Nucleus accumbens (tissue), 56 donors: ENCODE measurements at places on chromosomes 12 and 14.

DNA sequence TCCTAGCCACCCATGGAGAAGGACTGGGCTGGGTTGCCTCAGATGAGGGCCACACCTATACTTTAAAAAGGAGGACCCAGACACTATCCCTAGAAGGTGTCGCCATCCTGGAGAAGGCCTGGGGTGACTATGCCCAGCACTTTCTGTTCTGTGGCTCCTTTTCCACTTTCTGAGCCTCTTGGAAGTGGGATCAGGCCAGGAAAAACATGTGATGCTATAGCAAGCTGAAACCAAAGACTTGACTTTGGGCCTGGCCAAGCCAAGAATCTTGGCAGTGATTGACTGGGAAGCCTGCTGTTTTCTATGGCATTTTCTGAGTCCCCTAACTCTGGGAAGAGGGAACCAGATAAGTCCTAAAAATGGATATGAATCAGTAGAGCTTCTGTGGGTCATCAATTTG, 332.3 kb downstream of the ZFP36L1 start:
- DNase-seq, result no peak

- no peak for DNase-seq
Observed at GRCh38 chr12:93743229-93743998, 66.2 kb downstream of the CRADD start.

DNA sequence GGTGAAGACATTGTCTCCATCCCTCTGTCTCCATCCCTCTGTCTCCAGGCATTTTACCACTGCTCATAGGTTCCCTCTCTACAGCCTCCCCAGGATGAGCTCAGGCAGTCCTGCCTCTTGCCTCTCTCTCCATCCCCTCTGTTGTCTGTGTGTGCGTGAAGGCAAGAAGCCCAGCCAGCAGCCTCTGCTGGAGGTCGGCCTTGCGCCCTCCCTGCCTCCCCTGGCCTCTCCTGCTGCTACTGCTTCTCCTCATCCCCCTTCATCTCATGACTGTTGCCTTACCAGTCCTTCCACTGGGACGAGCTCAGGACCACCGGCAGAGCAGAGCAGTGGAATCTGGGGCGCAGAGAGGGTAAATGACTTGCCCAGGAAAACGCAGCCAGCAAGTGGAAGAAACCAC, 3.2 kb downstream of the KRT80 start:
- no peak for DNase-seq

DNA sequence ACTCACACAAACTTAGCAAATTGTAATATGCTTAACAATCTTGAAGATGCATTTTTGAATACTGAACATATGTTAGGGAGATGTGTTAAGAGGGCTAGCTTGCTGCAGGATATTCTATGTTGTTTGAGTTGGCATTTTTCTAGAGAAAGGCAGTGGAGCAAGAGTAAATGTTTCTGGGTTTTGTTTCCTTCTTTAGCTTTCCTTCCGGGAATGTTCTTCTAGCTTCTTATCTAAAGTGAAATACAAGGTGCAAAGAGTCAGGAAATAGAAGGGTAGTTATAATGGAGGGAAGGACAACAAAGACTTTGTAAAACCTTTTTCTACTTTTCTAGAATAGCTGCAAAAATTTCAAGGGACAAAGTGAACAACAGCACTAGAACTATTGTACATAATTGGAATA, 77.6 kb upstream of the KCNH3 start:
- DNase-seq, result no peak

- no peak for DNase-seq
Observed at GRCh38 chr14:79992407-79993198, 218.7 kb downstream of the DIO2 start.

DNA sequence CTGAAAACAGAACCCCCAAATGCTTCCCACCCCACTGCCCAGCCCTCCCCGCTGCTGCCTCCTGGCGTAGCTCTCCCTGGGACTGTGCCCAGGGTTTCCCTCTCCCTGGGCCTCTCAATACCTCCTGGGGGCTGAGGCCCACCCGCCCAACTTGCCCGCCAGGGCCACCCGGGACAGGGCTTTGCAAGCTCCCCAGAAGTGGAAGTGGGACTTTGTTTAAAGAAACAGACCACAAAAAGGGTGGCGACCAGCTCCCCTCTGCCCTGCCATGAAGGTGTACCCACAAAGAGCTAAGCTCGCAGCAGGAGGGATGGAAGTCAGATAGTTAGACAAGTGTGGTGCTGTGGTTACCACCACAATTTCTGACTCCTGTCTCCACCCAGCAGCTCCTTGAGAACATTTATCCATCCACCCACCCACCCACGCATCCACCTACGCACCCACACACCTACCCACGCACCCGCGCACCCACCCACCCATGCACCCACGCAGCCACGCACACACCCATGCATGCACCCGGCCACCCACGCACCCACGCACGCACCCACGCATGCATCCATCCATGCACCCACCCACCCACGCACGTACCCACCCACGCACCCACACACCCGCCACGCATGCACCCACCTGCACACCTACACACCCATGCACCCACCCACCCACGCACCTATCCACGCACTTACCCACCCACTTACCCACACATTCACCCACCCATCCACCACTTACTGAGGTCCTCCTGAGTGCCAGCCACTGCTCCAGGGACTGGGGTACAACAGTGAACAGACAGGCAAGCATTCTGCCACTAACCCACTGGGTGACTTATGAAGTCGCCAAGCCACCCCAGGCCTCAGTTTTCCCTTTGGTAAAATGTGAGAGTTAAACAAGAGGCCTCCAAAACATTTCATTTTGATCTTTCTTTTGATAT, 127.3 kb downstream of the SCARB1 start:
- DNase-seq, result no peak

- no peak for DNase-seq
Observed at GRCh38 chr14:81767266-81767995, 233.8 kb upstream of the SEL1L start.

- DNase-seq, result no peak
Observed at GRCh38 chr12:9698681-9699080, 29.2 kb downstream of the CLEC2D start.

- DNase-seq, result no peak
Observed at GRCh38 chr12:83823386-83824045, 1089.1 kb downstream of the SLC6A15 start.

DNA sequence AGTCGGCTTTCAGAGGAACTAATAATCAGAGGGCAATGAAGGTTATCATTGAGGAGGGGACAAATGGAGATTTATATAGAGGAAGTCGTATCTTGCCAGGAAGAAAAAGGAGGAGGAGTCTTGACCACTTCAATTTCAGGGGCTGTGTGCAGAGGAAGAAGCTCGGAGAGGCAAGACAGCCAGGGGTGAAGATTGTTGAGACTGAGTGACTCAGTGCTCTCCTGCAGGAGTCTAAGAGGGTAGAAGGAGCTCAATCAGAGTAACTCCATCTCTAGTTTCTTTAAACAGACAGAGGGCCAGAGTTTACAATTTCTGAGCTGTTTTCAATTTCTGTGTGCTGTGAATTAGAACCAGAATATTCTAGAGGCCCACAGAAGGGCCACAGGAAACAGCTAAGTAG, 439.3 kb upstream of the PRICKLE1 start:
- no peak for DNase-seq

DNA sequence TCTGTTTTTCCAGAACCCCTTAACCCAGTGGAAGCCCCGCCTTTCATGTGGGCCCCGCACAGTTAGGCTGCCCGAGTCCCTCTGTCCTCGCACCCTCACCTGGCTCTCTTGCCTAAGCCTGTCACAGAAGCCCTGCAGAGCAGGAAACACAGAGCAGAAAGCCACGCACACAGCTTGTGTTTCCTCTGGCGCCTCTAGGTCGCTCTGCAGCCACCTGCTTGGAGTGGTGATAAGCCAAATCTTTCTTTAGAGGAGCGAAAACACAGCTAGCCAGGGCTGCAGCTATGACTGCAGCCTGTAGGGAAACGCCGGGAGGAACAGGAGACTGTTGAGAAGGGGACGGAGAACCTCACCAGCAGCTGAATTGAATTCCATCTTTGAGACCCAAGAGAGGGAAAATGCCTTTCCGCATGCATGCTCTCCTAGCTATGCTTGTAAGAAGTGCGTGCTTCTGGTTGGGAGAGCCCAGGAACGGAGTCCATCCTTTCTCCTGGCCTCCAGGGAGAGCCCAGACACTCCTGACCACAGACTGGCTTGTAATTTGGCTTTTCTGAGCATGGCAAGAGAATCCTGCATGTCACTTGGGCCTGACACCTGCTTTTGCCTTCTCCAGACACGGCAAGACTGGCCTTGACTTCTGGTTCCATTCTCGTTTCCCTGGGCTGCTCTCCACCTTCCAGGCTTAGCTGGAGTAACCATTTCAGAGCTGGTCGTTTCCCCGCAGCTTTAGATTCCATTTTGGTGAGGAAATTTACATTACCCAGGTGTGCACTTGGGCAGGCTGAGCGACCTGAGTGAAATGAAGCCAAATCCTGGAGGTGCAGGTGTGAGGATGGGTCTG, 301.6 kb downstream of the CACNA1C start:
- no peak for DNase-seq

DNA sequence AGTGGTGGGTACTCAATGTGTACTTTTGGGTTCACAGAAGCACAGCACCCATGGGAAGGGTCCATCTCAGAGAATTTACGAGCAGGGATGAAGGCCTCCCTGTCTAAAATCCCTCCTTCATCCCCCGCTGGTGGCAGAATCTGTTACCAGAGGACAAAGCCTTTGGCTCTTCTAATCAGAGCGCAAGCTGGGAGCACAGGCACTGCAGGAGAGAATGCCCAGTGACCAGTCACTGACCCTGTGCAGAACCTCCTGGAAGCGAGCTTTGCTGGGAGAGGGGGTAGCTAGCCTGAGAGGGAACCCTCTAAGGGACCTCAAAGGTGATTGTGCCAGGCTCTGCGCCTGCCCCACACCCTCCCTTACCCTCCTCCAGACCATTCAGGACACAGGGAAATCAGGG, 1.5 kb upstream of the GPR162 start:
- no peak for DNase-seq
